Kidney tubule cell (primary cell): ENCODE measurements at places on chromosomes 2 and 18.

DNA sequence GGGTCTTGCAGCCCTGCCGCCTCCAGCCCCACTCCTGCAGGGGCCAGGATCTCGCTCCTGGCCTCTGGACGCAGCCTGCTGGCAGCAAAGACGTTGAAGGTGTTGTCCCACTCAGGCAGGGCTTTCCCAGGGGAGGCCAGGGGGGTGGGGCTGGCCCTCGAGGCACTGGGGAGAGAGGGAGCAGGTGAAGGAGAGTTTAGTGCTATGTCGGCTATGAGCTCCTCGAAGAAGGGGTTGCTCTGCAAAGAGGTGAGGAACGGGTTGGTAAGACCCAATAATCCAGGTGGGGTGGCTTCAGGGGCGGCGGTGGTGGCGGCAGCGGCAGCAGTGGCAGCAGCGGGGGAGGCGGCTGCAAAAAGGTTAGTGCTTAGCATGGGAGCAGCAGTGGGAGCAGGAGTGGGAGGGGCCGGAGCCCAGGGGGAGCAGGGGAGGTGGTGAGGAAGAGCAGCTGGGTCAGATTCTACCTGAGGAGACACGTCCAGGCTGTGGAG lies 9.7 kb upstream of the SFXN5 start:
- no peak for DNase-seq

DNA sequence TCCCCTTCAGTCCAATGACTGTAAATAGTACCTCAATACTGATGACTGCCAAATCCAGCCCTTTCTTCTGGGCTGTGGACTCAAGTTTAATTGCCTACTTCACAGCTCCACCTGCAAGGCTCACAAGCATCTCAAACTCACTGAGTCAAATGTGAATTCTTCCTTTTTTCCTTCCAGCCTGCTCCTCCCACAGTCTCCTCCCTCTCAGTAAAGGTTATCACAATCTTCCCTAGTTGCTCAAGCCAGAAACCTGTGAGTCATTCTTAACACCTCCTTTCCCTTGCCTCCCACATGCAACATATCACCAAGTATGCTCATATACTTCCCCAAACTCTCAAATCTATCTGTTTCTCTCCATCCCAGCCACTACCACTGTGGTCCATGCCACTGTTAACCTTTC lies 3.7 kb upstream of the MFSD6 start:
- peak; percentile 78 for DNase-seq

DNA sequence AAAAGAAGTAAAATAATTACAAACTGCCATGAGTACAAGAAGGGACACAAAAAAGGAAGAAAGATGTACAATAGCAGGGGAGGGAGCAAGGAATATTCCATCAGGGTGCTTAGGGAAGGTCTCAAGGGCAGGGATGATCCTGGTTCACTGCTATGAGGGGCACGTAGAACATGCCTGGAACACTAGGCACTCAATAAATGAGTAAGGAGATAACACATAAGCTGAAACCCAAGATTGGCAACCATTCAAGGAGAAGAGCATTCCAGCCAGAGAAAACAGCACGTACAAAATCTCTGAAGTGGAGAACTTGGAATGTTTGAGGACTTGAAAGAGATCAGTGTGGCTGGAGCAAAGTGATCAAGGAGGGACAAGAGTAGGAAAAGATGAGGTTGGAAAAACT lies 103.2 kb downstream of the FAM161A start:
- peak; percentile 15 for DNase-seq

DNA sequence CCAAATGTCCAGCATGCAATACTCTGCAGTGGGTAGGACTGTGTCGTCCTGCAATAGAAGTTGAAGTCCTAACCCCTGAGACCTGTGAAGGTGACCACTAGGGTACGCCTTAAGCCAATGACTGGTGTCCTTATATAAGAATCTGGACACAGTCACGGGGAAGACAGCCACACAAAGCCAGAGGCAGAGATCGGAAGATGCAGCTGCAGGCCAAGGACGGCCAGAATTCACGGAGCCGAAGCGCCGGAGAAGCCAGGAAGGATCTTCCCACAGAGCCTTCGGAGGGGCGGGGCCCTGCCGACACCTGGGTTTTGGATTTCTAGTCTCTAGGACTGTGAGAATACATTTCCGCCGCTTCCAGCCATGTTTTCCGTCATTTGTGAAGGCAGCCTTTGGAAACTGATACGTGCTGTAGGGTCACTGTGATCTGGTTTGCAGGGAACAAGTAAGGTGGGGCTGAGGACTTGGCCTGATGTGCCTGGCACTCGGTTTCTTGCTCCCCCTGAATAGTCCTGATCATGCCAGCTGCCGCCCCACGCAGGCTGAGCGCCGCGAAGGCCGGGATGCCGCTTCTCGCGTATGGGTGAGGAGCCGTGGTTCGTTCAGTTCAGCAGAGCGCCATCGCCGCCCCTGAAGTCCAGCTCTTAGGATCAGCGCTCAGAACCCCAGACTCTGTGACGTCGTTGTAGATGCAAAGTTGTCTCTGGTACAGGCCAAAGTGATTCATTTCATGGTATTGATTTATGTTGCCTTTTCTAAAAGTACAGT lies 38.7 kb downstream of the PTGR3 start:
- DNase-seq = peak; percentile 7

DNA sequence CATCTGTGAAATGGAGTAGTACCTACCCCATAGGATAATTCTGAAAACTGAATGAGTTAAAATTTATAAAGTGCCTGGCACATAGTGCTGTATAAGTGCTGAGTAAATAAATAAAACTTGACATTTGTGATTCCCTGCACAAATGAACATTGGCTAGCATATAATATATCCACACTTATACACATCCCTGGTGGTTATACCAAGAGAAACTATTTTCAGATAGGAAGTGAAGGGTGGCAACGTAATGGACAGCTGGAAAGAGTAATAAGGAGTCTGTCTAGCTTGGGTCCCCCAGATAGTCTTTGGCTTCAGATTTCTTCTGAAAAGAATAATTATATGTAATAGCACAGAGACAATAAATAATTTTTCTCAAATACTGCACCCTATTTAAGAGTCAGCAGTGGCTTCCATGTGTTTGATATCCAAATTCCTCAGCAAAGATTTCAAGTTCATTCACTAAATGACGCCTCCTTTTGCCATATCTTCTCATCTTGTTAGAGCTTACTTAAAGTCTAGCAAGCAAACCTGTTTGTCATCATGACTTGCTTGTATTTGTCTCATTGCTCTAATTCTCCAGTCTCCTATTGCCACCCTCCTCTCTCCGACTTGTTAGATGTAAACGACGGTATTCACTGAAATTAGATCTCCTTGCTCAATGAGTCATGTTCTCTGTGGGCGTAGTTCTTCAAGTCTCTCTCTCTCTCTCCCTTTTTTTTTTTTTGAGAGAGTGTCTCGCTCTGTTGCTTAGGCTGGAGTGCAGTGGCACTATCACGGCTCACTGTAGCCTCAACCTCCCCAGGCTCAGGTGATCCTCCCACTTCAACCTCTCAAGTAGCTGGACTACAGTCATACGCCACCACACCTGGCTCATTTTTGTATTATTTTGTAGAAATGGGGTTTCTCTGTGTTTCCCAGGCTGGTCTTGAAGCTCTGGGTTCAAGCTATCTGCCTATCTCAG lies 8.7 kb upstream of the ADGRF3 start:
- DNase-seq = peak; percentile 75

- DNase-seq = no peak
Measured at GRCh38 chr18:46072376-46072867, 362 bp upstream of the PSTPIP2 start.

- no peak for DNase-seq
Measured at GRCh38 chr2:221606424-221606823, 34.3 kb upstream of the EPHA4 start.

GRCh38 chr18:22093731-22094357 lies 75.5 kb upstream of the GATA6 start:
- no peak for DNase-seq
